ENCODE measurements at places on chromosomes 3 and 15.

DNA sequence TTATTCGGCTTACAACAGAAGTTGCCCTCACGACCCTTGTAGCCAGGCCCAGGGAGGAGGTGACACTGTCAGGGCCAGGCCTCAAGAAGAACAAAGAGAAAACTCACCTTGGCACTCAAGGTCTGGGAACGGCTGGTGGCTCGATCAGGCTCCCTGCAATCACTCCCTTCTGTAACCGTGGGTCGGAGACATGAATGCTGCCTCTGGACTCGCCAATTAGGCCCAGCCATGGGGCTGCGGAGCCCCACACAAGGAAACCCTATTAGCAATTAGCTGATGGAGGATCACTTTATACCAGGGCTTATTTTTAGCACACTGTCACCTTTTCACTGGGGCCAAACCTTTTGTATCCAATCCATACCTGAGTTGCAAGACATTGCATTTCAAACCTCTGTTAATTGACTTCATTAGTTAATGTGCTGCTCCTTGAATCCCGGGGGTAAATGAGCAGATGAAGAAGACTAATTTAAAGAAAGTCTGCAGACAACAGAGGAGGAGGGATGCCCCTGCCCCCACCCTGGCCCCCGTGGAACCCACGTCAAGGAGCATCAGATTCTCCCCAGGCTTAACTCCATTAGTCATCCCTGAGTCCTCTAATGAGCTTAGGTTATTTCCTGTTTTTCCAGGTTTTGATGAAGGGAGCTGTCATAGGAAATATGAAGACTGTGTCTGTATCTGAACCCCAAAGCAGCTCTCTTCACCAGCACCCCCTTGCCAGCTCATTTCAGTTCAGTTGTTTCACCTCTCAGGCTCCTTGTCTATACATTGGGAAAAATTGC is 255.3 kb downstream of the RORA start:
- DNase-seq = peak; percentile 81

DNA sequence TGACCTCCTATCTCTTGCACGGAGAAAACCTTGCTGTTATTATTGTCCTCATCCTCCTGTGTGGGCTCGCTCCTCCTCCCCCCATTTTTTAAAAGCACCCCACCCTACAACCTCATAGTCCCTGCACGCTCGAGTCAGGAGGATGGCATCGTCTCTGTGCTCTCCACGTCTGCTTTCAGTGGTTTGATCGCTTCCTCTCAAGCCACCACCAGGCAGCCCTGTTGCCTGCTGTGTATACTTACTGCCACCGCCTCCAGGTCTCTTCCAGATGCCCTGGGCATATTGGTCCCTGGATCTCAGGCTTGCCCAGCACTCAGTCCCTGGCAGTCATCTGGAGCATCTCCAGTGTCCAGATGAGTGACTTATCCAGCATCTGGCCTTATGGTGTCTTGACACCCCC is 42.1 kb upstream of the GCNT3 start:
- DNase-seq = no peak

GRCh38 chr3:157754451-157754850 is 251.2 kb upstream of the VEPH1 start:
- peak; percentile 30 for DNase-seq

DNA sequence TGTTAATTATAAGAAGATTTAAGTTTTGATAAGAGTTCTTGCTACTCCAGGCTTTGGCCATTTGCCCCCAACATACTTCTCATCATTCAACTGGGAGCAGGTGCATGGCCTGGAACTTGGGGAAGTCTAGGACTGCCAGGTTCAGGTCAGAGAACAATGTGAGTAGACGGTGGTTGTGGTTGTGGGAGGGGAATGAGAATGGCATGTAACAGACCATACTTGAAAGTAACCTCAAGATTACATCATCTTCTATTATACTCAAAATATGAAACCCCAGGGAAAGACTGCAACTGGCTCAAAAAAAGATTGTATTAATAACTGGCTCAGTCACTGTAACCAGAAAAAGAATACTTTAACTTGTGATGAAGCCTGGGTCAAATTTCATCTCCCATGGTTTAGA is 364.9 kb upstream of the DPPA4 start:
- peak; percentile 71 for DNase-seq

GRCh38 chr3:34012102-34012461 is 213.7 kb downstream of the PDCD6IP start:
- peak; percentile 96 for DNase-seq

DNA sequence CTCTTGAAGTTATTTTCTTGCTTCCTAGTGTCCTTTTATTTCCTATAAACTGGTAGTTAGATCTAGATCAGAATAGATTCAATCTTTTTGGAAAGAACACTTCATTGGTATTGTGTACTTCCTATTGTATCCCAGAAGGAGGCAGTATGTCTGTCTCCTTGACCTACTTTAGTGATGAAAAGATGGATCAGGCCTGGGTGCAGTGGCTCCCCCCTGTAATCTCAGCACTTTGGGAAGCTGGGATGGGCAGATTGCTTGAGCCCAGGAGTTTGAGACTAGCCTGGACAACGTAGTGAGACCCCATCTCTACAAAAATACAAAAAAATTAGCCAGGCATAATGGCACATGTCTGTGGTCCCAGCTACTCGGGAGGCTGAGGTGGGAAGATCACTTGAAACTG is 12.0 kb downstream of the BSN start:
- no peak for DNase-seq

- no peak for DNase-seq
Measured at GRCh38 chr3:12334786-12335185, 45.9 kb downstream of the PPARG start.

- no peak for DNase-seq
Measured at GRCh38 chr3:18349197-18349798, 75.8 kb downstream of the SATB1 start.

Measured in M059J (cell line).